Naive thymus-derived CD8-positive, alpha-beta T cell (primary cell): ENCODE measurements at places on chromosomes 3 and 15.
A peak's percentile ranks its signal among the peaks of the same experiment; 100 is the strongest.

GRCh38 chr15:98772895-98773294 lies 124.6 kb downstream of the IGF1R start:
- no peak for DNase-seq

DNA sequence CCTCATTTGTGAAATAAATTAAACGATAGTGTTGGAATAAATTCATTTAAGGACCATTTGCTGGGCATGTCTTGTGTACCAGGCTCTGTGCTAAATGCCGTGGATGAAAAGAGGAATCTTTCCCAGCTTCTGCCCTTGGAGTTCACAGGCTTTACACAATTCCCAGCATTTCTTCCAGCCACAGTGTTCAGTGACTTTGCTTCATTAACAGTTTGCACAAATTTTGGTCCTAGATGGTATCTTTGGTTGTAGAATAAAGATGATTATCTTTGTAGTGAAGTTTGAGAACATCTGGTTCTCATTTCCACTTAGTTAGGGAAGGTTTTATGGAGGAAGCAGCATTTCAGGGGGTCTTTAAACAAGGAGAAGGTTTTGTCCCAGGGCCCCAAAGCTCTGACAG lies 100.1 kb downstream of the LRTM1 start:
- DNase-seq = no peak

GRCh38 chr15:100186366-100186765 lies 155.4 kb downstream of the ADAMTS17 start:
- DNase-seq = no peak

GRCh38 chr3:67389176-67389575 lies 265.2 kb downstream of the SUCLG2 start:
- no peak for DNase-seq

DNA sequence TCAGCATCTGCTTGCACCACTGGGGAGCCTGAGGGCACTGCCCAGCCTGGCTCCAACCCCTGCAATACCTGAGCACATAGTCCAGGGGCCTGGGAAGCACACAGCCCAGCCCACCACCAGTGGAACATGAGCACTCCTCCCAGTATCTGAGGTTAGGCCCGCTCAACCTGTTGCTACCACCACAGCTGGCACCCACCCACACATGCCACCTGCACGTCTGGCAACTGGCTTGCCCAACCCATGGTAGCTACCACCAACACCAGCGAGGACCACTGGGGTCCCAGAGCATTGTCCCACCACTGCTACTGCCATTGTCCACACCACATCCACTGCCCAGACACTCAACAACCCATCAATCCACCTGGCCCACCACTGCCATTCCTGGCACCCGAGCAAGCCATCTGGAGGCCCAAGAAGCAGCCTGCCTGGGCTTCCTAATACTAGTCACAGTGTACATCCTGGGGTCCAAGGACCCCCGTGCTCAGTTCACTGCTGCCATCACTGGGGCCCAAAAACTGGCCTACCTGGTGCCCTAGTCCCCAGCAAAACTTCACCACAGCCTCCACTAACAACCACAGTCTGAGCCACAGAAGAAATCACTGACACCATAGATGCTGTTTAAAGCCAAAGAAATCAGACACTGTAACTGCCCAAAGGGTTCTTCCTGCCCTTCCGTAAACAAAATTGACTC lies 62.1 kb upstream of the TBC1D23 start:
- no peak for DNase-seq

DNA sequence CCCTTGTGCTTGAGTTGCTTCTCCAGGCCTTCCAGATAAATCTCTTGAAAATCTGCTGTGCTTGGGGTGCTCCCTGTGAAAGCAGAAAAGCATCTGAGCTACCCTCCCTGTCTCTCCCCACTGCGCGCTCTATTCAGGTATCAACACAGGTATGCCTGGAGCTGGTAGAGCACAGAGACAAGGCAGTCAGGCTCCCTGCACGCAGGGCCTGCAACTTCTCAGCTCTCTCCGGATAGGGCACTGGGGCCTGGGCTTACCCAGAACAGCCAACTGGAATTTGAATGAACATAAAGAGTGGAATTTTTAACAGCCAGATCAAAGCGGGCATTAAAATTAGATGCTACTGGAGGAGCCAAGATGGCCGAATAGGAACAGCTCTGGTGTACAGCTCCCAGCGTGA lies 183.6 kb downstream of the XXYLT1 start:
- DNase-seq = no peak

- no peak for DNase-seq
Observed at GRCh38 chr3:8652324-8652987, 7.9 kb upstream of the SSUH2 start.

DNA sequence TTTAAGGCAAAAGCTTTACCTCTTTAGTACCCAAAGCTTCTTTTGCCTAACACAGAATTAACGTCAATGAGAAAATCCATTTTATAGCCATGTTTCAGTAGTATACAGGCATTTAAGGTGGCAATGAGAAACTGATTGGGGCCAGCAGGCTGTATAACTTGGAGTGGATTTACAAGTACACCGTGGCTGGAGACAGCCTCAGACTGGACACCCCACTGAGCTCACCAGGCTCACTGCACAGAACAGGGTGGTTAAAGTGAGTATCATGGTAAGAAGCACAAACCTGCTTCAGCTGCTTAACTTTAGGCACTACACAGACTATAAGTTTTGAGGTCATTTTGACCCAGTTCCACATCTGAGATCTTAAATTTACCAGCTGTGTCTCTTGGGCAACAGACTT lies 8.9 kb downstream of the CPOX start:
- no peak for DNase-seq

DNA sequence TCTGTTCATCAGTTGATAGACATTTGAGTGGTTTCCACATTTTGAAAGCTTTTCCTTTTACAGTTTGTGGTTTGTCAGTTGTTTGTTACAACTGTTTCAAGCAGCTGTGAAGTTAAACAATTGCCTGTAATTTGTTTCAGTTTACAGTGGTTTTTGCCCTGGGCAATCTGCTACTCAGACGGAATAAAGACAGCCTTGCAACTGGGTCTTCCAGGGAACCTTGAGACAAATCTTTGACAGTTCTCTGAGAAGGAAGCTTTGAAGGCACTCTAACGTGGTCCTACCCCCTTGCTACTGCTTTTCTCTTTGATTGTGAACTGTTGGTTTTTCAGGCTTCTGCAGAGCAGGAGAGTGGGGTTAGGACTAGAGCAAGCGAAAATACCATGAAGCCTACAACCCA lies 28.0 kb downstream of the LRRC28 start:
- no peak for DNase-seq

- no peak for DNase-seq
Observed at GRCh38 chr3:46482632-46483350, 15.0 kb upstream of the RTP3 start.

DNA sequence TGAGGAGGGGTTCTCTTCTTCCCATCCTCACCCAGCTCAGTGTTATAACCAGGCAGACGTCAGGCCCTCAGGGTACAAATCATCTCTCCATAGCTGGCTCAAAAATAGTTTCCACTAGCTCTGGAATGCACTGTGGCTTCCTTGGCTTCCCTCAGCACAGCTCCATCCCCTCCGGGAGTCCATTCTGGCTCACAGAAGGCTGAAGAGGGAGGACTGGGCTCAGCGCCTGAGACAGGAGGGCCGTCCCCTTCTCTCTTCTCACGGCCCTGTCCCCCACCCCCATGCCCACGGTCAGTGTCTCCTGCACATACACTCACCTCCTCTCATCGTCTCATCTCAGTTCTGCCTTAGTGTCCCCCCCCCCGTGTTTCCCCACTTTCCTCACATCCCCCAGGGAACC lies 50.1 kb downstream of the UMPS start:
- DNase-seq = no peak

DNA sequence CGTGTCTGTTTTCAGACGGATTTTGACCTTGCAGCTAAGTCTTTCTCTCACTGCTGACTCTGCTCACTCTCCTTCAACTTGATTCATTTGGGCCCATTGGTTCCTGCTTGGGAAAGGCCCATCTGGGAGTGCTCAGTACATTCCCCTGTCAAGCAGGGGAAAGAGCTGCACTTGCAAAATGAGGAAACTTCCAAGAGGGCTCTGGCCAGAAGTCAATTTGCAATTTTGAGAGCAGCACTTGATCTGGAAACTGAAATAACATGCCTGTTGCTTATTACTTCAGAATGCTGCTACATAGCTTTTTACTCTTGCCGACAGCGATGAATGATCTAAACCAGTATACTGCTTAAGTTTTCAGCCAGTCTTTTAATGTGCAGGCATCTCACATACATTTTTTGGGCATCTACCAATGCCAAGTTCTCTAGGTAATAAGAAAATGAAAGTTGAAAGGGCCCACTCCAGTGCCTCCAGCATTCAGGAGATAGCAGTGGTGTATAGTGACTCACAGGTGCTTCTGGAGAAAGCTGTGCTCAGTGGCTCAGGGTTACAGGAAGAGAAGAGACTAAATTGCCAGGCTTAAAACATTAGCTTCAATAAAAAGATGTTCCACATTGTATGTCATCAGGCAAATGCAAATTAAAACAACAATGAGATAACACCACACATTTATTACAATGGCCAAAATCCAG lies 70.1 kb upstream of the RORA start:
- DNase-seq = no peak

- DNase-seq = no peak
Observed at GRCh38 chr15:80698676-80699075, 3.6 kb downstream of the ABHD17C start.

- peak; percentile 48 for DNase-seq
Observed at GRCh38 chr3:10350324-10350985, 29.5 kb upstream of the SEC13 start.

DNA sequence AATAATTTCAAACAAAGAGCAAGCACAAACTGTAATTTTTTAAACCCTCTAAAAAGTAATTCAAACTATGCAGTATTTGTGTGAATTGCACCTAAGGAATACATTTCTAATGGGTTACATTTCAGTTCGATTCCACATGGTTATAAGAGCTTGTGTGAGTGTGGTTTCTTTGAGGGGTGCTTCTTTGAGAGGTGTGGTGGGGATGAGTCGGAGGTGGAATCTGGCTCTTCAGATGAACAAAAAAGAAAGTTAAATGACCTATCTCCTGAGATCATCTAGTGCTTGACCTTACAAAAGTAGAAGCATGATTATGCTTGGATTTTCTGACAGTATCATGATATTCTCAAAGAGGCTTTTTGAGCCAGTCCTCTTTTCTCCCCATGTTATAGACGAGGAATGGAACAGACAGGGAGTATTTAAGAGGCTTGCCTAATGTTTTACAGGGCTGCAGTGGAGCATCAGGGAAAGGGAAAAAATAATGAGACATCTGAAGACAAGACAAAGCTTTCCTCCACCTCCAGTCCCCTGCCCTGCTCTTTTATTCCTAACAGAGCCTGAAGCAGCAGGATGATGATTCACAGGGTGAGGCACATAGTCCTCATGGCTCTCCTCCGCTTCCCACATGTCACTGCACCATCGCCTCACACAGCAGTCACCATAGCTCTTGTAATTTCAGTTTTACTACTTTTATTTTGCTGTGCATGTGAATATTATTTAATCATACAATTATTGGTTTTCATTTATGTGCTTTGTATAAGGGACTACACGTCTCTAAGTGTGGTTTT lies 82.0 kb downstream of the LYSMD4 start:
- DNase-seq = no peak

DNA sequence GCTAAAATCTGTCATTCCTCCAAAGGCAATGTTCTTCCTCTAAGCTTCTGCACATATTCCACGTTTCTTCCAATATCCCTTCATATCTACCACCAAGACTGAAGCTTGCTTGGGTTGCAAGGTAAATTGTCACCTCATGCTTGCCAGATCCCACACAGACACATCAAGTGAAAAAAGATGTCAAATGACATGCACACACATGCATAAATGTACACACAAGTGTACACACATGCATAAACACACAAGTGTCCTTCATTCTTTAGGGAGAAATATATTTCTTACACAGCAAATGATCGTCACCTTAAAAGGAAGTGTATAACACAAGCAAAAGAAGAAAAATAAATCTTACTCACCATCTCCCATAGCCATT lies 59.4 kb downstream of the CLASP2 start:
- no peak for DNase-seq
